Activated gamma-delta T cell treated with Interleukin-2 at 50 U/mL for 16 hours (primary cell): ENCODE measurements at places on chromosomes 3 and 15.

GRCh38 chr15:78979456-78980320 is 34.8 kb upstream of the CTSH start:
- DNase-seq = no peak

DNA sequence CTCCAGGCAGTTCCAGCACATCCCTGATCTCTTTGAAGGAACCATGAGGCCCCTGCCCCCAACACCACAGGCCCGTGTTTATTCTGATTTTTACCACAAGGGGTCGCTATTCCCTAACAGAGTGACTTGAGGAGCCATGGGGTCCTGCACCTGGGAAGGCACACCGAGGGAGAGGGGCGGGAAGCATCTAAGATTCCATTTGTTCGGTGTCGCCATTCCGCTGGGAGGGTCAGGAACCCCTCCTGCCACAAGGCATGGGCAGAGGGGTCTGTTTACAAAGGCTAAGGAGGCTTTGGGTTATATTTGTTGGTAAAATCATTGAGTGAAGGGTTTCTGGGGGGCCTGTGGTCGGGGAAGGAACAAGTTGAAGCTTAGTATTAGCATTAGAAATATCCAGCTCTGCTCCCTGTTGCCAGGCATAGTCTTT is 77.1 kb downstream of the WDR76 start:
- peak; percentile 47 for DNase-seq

DNA sequence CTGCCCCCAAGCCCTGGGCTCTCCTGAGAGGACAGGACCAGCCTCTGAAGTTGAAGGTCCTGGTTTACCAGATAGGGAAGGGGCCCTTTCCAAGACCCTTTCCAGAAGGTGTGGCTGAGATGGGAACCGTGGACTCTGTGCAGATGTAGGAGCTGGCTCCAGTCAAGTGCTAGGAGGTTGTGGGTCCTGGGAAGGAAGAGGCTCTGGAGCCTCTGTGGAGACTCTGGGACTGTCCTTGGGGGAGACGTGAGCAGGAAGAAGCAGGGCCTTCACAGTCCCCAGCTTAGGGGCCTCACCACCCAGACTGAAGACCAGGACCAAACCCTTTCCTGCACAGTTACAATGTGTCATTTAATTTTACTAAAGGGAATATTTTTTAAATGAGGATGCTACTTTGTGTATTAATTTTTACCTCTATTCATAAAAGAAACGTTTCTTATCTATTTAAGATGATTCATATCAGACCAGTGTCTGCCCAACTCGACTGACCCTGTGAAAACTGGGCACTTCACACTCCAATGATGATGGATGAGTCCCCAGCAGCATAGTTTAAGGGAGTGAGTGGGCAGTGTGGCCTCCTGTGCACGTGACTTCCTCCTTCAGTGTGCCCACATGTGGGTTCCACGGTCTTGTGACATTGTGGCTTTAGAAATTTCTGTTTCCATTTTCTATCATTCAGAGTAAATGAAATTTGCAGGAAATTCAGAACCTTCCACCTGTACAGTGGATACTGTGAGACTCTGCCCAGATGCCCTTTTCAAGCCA is 10.9 kb downstream of the CCR5AS start:
- no peak for DNase-seq

DNA sequence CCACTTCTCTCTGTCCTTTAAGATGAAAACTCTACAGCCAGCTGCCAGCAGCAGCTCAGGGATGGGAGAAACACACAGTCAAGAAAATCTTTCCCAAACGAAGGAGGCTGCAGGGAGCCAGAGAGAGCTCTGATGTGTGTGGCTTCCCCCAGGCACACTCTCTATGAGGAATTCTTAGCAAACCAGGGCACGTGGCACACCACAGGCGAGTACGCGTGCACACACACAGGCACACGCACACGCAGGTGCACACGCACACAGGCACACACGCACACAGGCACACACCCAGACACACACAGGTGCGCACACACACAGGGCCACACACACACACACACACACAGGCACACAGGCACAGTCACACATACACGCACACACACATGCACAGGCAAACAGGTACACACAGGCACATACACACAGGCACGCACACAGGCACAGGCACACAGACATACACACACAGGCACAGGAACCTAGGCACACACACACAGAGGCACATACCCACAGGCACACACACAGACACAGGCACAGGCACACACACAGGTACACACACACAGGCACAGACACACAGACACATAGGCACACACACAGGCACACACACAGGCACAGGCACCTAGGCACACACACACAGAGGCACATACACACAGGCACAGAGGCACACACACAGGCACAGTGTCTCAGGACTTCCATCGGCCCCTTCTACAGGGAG is 91.5 kb upstream of the ATP2B2 start:
- DNase-seq = no peak

DNA sequence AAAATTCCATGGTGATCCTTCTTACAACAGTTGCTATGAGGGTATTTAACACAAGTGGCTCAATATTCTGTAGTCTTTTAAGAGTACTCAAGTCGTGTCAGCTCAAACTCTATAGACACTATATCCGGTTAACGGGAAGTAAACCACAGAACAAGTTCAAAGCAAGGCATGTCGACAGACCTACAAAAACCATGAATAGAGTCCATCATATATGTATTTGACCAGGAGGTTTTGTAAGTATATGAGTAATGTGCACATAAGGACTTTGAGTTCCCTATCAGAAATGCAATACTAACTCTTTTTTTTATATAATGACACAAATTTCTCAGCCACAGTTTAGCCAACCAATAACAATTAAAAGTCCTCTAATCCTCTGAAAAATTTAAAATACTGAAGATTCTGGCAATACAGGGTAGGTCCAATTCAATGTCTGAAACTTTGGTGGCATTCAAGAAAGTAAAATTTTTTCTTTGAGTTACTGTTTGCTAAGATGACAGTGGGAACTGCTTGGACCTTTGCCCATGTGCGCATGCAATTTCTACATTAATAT is 93.7 kb downstream of the NEK10 start:
- no peak for DNase-seq

DNA sequence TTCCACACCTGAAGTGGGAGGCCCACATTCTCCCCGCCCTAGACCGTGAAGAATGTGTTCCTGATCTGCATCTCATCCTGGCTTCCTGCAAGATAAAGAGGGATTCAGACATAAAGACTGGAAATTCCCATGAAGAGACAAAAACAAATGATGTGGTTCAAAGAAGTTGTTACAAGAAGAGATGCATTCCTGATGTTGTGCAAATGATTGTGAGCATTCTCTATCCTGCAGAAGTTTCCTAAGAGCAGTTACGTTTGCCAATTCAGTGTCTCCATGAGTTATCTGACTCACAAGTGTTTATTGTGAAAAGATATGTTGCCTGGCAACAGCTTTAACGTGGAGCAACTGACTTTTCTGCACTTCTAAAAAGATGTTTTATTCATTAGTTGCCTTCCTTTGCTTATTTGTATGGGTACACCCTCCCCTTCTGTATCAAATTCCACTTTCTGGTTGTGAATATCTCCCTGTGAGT is 107.8 kb downstream of the ZIC4 start:
- DNase-seq = no peak

- DNase-seq = no peak
Measured at GRCh38 chr3:174581558-174581957, 277.6 kb upstream of the NAALADL2 start.

- DNase-seq = no peak
Measured at GRCh38 chr3:52221141-52221562, 4.3 kb downstream of the TLR9 start.

GRCh38 chr3:56557831-56558170 is 826 bp downstream of the CCDC66 start:
- DNase-seq = no peak

DNA sequence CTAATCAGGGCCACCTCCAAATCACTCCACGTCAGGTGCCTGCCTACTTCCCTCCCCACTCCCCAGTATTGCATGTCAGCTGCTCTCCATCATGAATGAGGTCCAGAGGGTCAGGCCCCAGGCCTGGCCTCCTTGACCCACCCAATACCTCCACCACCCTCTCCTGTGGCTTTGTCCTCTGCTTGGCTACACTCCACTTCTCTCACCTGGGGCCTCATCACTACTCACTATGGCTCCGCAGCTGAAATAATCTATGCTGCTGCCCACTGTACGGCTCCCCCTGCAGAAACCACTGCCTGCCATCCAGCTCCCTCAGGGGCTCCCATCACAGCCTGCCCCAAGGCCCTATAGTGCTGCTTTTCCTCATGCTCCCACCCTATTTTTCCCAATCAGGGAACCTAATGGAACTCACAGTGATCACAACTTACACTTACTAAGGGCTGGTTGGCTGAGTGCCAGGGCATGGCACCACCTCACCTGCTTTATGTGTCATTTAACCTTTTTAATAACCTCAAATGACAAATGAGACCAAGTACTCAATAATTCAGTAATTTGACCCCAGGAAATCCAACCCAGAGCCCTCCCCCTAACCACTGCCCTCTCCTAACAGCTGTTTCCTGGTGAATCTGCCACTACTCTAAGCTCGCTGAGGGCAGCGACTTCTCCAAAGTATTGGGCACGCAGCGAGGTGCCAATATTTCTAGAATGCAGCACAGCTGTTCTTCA is 2.3 kb downstream of the GORASP1 start:
- DNase-seq = no peak

DNA sequence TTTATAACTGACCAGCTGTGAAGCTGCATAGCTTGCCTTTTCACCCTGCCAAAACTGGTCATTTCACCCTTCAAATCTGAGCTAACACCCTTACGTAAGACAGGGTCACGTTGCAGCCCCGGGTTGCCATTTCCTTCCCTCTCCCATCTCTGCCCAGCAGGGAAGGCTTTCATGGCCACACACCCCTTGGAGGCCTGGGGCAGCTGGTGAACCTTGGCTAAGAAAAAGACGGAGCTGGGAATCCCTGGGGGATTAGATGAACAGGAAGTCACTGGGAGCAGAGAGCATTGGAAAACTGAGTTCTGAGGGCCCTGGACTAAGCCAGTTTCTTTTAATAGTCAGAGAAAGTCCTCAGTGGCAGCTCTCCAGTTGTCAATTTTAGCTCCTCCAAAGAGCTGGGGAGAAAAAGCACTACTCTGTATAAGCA is 67.8 kb downstream of the TTC23 start:
- DNase-seq = no peak

DNA sequence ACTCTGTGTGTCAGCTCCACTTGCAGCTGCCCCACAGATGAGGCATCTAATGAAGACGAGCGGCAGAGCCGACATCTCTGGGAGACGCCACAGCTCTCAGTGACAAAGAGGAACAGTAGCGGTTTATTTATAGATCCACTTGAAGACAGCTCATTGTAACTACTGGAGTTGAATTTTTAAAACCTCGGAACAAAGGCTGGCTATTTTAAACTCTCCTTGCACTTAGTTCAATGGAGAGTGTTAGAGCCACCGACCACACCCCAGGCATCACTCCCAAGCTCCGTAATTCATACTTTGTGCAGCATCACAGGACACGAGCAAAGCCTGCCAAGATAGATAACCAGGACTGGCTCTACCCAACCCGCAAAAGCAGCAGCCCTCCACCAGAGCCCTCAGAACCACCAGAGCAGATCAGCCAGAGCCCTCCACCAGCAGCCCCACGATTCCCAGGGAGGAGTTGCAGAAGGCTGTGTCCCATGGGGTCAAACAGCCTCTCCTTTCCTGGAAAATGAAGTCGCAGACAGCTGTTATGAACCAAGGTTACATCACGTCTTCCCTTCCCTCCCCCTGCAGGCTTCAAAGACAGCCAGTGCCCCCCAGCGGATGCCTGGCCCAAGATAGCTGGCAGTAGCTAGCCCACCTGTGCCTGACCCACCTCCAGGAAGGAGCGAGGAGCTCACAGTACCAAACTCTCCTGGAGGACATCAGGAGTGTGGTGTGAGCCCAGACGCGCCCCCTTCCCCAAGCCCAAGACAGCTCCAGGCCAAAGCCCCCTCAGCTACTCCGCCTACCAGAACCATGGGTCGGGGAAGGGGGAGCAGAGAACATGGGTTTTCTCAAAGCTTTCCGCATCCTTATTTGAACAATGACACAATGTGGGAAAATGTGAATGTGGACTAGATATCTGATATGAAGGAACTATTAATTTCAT is 45.7 kb downstream of the POC1A start:
- no peak for DNase-seq

GRCh38 chr3:54830658-54831057 is 97.2 kb downstream of the LRTM1 start:
- no peak for DNase-seq

GRCh38 chr3:139227827-139228226 is 116.0 kb upstream of the MRPS22 start:
- no peak for DNase-seq

GRCh38 chr3:123397921-123398785 is 50.7 kb downstream of the ADCY5 start:
- DNase-seq = no peak
